WERI-Rb-1 (cell line): ENCODE measurements at places on chromosomes 13 and 19.

GRCh38 chr19:30011051-30011578, 69.1 kb downstream of the URI1 start:
- DNase-seq, result no peak

GRCh38 chr13:40987606-40988280, 31.4 kb downstream of the ELF1 start:
- DNase-seq, result no peak

GRCh38 chr19:664913-665443, 2.0 kb upstream of the RNF126 start:
- peak; percentile 92 for DNase-seq

DNA sequence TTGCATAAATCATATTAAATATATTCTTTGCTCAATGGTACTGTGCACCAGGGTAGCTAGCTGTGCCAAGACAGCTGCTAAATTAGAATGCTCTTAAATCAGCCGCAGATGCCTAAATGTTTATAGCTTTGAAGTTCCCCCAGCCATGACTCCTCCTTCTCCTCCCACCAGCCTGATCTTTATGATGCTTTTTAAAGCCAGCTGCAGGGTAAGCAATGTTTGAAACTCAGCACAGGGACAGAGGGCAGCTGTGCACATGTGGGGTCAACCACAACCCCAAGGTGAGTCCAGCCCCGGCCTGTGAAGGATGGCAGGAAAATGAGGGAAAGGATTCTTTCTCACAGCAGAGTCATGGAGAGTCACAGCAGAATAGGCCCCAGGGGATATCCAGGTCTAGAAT, 635.7 kb downstream of the UQCRFS1 start:
- DNase-seq, result no peak

- DNase-seq, result no peak
Observed at GRCh38 chr13:48645845-48646244, 7.9 kb upstream of the CYSLTR2 start.

- DNase-seq, result no peak
Observed at GRCh38 chr13:95641291-95642027, 3.0 kb downstream of the DZIP1 start.

- peak; percentile 92 for DNase-seq
Observed at GRCh38 chr19:56538761-56539263, at the start of gene ZFP28. TSS of gene ZFP28 (plus strand) at chr19:56538948. CDS start at chr19:56539019, 71 bp downstream.

- DNase-seq, result no peak
Observed at GRCh38 chr13:24851546-24851945, 87.6 kb downstream of the RNF17 start.

- no peak for DNase-seq
Observed at GRCh38 chr13:71018995-71019394, 848.0 kb downstream of the DACH1 start.

GRCh38 chr19:31073485-31074198, 275.6 kb downstream of the TSHZ3 start:
- no peak for DNase-seq

DNA sequence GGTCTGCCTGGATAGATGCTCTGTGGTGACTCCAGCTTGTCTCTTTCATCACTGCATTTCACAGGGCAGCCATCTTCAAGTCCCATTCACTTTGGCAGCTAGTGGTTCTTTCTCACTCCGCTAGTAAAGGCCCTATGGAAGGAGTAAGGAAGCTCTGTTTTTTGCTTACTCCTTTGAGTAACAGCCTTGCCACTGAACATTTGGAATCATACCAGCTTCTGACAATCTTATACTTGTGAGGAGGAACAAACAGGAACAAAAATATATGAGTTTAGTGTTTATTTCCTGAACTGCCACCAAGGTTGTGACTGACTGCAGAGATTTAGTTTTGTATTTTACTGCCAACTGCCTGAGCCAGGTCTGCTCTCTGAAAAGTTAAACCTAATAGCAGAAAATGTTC, 38.7 kb downstream of the KCTD4 start:
- DNase-seq, result no peak

DNA sequence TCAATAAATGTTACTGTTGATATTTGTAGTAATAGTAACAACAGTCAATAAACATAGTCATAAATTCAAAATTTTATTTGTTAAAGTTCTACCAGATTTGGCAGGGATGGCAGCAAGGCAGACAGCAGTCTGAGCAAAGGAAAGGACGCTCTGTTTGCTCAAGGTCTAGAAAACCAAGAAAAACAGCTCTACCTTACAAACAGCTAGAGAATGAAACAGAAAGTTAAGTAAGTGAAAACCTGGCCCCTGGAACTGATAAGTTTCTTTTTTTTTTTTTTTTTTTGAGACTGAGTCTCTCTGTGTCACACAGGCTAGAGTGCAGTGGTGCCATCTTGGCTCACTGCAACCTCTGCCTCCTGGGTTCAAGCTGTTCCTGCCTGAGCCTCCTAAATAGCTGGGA, 27.9 kb downstream of the ENOX1 start:
- DNase-seq, result no peak

GRCh38 chr19:38277969-38278680, 13.8 kb downstream of the SPINT2 start:
- DNase-seq, result no peak

DNA sequence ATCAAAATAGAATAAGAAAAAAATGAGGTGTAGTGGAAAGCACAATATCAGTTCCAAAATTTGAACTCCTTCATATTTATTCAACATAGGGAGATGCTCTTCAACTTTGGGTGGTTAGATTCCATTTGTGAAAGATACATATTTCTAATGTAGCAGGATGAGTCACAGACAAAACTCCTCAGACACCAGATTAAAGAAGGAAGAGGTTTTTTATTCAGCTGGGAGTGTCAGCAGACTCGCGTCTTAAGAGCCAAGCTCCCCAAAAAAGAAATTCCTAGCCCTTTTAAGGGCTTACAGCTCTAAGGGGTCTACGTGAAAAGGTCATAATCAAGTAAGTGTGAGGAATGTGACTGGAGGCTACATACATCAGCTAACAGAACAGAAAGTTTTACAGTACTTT, 6.8 kb upstream of the ZNF765 start:
- DNase-seq, result no peak

DNA sequence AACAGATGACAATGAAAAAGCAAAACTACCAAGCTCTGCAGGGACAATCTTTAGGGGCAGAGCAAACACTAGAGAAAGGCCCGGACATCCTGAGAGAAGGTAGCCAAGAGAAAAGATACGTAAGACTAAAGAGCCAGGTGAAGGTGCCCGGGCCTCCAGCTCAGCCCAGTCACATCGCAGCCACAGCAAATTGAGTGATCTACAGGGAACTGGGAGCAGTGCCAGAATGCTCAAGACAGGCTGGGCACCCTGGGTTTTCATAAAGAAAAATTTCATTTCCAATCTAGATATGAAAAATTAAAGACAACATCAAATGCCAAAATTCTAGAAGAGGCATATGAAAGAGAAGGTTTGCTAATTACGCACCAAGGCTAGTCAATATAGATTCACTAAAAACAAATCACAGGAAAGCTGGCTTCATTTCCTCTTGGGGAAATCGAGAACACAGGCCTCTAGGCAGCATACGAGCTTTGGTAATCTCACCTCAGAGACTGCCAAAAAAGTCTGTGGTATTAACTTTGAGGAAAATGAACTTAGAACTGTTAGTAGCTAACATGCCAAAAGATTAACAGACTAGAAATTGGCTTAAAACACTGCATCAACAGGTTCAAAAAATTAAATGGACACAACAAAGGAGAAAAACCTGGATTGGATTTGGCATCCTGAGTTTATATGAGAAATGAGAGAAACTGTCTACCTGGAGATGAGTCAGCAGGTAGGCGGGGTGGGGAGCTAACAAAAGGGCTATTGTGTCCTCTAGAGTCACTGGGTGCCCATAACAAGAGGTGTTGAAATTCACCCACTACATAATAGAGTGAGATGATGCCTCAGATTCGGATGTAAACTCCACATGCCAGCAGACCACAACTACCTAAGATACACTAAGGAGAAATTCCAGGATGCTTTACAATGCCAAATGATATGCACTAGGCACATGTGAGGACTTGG, 6.6 kb downstream of the ANKRD10 start:
- DNase-seq, result no peak

DNA sequence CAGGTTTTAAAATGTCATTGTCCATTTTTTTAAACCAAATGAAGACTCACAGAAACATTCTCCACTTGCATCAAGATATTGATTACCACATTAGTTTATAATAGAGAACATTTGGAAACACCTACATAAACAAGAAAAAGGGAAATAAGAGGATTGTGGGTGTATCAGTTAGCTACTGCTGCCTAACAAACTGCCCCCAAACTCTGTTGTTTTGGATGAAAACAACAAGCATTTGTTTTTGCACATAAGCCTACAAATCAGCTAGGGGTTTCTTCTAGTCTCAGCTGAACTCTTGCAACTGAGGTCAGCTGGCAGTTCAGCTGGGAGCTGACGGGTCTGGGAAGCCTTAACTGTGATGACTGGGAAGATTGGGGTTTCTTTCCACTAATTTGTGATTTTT, 464.4 kb downstream of the COG6 start:
- no peak for DNase-seq

DNA sequence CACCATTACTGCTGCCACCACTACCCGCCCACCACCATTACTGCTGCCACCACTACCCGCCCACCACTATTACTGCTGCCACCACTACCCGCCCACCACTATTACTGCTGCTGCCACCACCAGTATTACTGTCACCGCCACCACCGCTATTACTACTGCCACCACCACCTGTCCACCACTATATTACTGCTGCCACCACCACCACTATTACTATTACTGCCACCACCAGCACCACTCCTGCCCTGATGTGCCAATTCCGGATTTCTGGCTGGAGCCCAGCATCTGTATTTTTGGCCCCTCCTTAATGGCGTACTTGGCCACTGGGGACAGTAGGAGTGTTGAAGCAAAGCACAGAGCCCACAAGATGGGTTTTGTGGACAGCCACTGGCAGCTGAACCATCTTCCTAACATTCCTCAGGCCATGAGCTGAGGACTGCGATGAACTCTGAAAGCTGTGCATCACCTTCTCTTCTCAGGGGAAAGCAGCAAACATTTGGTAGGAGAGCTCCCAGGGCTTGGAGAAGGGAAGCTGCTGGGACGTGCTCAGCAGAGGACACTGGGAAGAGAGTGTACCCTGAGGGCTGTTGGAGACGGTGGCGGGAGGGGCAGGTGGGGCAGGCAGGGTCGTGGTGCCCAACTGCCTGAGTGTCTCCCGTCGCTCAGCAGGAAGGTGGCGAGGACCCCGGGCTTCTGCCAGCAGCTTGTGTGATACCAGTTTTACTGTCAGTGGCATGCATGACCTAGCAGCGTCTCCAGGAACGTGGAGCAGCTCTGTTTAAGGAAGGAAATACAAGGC, 23.0 kb downstream of the CUL4A start:
- DNase-seq, result no peak

GRCh38 chr19:42270346-42271044, 1.4 kb downstream of the CIC start:
- no peak for DNase-seq

- DNase-seq, result no peak
Observed at GRCh38 chr13:79222427-79223205, 183.4 kb downstream of the RBM26 start.

DNA sequence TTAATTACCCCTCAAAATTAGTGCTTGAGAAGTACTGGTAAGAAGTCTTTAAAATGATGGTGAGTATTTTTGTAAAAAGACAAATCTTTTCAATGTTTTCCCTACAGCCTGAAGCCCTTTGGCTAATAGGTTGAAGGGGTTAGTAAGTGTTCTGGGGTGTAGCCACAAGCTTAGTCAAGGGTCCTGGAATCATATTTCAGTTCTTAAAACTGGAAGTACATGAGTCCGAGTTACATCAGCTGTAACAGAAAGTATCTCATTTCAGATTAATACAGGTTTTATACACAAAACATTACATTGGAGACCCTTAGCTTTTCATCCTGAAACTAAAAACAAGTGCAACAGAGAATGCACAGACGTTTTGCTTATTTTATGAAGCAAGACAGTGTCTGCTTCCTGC, 52.7 kb upstream of the TEX29 start:
- DNase-seq, result no peak

DNA sequence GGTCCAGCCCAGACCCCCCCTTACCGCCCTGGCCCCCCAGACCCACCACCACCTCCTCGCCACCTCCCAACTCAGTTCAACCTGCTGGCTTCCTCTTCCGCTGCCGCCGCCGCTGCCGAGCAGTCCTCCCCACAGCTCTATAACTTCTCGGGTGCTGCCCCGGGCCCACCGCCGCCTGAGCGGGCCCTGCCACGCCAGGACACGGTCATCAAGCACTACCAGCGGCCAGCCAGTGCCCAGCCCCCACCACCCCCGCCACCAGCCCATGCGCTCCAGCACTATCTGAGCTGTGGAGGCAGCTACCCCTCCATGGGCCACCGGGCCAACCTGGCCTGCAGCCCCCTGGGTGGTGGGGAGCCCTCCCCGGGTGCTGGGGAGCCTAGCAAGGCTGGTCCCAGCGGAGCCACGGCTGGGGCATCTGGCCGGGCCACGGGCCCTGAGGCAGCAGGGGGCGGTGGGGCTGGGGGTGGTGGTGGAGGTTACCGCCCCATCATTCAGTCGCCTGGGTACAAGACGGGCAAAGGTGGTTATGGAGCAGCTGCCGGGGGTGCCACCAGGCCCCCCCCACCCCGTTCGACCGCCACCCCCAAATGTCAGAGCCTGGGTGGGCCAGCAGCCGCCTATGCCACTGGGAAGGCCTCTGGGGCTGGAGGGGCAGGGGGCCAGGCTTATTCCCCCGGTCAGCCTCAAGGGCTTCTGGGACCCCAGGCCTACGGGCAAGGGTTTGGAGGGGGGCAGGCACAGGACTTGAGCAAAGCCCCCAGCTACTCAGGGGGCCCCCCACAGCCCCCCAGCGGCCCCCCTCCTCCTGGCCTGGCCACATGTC, 4.2 kb downstream of the PRR12 start:
- no peak for DNase-seq

GRCh38 chr19:4232614-4233281, 3.4 kb downstream of the EBI3 start:
- DNase-seq, result no peak

DNA sequence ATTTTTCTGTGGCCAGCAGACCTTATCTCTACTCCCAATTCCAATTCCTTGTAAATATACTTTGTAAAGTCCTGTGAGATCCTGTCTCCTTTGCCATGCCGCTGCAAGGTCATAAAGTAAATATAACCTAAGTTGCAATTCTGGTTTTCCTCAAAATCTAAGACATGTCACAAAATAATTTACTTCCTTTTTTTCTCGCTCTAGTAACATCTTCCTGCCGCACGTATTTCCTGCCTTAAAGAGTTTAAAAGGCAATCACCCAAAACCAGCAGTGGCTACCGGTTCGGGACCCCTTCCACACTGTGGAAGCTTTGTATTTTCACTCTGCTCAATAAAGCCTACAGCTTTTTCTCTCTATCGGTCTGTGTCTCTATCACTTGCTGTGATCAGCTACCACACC, 832.0 kb upstream of the SLITRK5 start:
- DNase-seq, result no peak

GRCh38 chr13:67854990-67855389, 624.9 kb upstream of the PCDH9 start:
- DNase-seq, result no peak

- DNase-seq, result no peak
Observed at GRCh38 chr13:52378312-52378711, 27.7 kb downstream of the THSD1 start.

- DNase-seq, result no peak
Observed at GRCh38 chr13:25973576-25973975, 78.2 kb downstream of the SHISA2 start.

- DNase-seq, result no peak
Observed at GRCh38 chr13:112710855-112711527, 21.2 kb downstream of the ATP11A start.

GRCh38 chr19:47644199-47644598, 35.3 kb downstream of the BICRA start:
- DNase-seq, result no peak

GRCh38 chr19:33397536-33398360, 24.2 kb downstream of the CEBPG start:
- no peak for DNase-seq

GRCh38 chr19:40224342-40225150, 1.9 kb downstream of the CCNP start:
- DNase-seq, result no peak
